Stomach (tissue), 19 donors: ENCODE measurements at places on chromosomes 6 and 20. TPM values are rescaled to one million over a fixed set of nuclear protein-coding genes. Genes with fewer than 3 reads are reported as not detected.

DNA sequence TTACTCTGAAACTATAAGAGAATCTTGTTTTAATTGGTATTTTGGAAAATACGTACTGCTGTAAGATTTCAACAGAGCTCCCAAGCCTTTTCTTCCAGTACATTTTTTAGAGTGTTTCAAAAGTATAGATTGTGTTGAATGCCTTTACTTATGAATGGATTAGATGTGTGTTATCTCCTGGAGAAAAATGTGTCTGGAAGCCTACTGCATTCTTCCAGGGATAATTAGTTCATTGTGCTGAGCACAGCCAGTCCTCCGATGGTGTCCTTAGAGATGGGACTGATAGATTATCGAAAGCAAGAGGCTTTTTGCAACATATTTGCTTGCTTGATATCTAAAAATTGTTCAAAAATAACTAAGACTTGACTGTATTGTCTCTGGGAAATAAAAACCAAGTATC is 114.2 kb downstream of the PLEKHG1 start:
- DNase-seq = no peak

- DNase-seq = peak; percentile 83
Observed at GRCh38 chr6:33298773-33299236, at the start of gene RGL2. Gene RGL2 (minus strand): TSS chr6:33298942. CDS start chr6:33298610, 332 bp downstream.

DNA sequence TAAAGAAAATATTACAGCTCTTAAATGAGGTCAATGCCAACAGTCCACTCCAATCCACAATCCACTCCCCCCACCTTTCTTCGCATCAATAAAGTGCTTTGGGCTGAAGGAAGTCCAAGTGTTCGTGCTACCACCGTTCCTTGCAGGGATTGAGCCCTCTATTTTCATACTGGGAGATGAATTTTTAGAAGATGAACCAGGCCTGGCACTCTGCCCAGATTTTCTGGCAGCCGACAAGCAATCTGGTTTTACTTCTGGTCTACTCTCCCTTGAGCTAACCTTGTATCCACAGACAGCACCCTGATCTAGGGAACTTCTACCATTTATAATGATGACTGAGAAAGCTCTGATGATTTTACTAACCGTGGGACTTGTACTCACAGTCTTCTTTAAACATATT is 72.3 kb downstream of the BTBD9 start:
- DNase-seq = peak; percentile 82

The OXT gene
- not detected for polyA plus RNA-seq

GRCh38 chr6:117740605-117741004 is 65.3 kb downstream of the NUS1 start:
- no peak for DNase-seq

- DNase-seq = no peak
Observed at GRCh38 chr6:12075067-12075563, 63.0 kb downstream of the HIVEP1 start.

- peak; percentile 6 for DNase-seq
Observed at GRCh38 chr6:142236691-142237090, 65.1 kb upstream of the ADGRG6 start.

GRCh38 chr20:59031564-59032022 is 542 bp downstream of the ATP5F1E start:
- no peak for DNase-seq

The PTCRA gene
- polyA plus RNA-seq = not detected

- no peak for DNase-seq
Observed at GRCh38 chr6:16358531-16359138, 120.2 kb downstream of the GMPR start.

DNA sequence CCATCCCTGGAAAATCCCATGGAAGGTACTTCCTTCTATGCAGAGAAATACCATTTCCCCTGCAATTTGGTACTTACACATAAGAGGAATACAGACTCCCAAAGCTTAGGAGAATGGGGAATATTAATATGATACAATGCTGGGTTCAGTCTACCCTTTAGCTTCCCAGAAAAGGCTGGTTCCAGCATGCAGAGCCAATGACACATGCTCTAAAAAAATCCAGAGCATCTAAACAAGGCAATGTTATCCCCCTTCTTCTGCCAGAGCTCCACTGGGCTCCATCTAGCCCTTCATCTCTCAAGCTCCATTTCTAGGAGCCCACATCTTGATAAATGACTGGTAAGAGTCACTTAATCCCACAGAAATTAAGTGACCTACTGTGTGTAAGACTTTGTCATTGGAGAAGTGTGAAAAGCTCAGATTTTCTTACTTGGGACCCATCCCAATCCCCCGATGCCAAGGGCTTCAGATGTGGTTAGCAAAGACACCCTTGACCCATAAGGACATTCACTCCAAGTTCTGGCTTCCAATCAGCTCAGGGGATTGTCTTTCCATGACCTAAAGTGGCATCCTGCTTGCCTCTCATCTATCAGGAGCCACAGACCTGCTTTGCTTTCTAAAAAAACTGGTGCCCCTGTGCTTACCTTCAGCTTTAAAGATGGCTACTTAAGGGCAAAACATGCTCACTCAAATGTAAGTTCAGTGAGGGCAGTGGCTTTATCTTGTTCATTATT is 137.5 kb downstream of the UNC5CL start:
- no peak for DNase-seq

DNA sequence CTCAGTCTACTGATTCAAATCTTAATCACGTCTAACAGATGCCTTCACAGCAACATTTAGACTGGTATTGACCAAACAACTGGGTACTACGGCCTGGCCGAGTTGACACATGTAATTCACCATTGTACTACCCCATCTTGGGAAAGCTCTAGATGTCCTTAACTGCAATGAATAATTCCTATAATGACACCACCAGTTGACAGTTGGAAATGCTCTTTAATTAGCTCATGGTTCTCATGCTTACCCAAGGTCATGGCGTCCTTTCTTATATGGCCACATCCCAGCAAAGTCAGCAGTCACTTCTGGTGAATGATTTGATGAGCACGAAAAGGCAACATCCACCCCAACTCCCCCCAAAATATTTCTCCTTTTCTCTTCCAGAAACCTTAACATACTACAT is 150.9 kb downstream of the MYLK4 start:
- no peak for DNase-seq

DNA sequence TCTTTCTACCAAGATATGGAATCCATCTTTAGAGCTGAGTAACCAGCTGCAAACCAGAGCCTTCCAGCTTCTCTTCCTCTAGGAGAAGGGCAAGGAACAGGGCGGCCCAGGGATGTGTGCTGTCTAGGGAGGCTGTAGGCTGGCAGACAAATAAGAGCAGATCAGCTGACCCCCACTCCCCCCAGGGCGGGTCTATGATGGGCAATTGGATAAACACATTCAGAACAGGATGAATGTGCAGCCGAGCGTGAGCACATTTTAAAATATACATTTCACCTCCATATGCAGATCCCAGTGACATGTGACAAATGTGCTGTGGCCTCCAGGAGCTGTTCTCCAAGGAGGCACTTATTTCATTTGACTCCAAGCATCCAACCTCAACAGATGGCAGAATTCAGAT is 580.1 kb downstream of the PTPRT start:
- DNase-seq = peak; percentile 12

The LHFPL5 gene
- not detected for polyA plus RNA-seq

The NR2E1 gene
- polyA plus RNA-seq = not detected

DNA sequence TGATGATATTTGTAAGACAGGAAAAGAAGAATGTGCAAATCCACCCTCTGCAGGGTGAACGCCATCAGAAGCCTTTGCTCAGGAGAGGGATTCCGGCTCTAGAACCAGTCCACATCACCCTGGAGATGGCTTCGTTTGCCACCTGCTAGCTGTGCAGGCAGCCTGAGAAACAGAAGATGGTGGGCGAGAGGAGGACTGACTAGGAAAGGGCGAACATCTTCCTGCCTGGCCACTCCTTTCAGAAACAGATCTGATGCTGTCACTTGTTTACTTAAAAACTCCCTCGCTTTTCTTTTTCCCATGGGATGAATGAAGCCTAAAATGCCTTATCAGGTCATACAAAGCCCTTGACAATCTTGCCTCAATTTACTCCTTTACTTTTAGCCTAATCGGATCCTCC is 1.2 kb downstream of the PTPRA start:
- no peak for DNase-seq

The HSPA12B gene
- polyA plus RNA-seq = 5.3 TPM

GRCh38 chr20:38094373-38094891 is 60.9 kb downstream of the RPRD1B start:
- peak; percentile 54 for DNase-seq

DNA sequence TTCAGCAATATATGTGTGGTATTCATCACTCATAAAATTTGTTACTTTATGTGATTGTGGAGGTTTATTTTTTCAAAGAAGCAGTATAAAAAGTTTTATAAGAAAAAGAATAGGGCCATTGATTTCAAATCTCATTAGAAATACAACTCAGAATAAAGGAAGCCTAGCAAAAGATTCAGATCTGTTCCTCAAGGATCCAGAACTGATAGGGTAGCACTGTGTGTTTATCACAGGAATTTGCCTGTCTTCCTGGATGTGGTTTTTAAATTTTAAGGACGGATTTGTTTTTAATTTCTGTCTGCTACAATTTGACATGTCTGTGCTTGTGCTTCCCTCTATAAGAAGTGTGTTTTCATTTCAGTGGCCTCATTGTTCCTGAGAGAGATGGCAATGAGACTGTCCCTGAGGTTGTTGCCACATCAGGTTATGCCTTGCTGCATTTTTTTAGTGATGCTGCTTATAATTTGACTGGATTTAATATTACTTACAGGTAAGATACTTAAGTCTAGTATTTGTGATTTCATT is 74.6 kb downstream of the ATRN start:
- DNase-seq = no peak

GRCh38 chr6:45148711-45149341 is 179.3 kb upstream of the RUNX2 start:
- DNase-seq = no peak

- no peak for DNase-seq
Observed at GRCh38 chr6:30861257-30862048, 22.9 kb upstream of the DDR1 start.

DNA sequence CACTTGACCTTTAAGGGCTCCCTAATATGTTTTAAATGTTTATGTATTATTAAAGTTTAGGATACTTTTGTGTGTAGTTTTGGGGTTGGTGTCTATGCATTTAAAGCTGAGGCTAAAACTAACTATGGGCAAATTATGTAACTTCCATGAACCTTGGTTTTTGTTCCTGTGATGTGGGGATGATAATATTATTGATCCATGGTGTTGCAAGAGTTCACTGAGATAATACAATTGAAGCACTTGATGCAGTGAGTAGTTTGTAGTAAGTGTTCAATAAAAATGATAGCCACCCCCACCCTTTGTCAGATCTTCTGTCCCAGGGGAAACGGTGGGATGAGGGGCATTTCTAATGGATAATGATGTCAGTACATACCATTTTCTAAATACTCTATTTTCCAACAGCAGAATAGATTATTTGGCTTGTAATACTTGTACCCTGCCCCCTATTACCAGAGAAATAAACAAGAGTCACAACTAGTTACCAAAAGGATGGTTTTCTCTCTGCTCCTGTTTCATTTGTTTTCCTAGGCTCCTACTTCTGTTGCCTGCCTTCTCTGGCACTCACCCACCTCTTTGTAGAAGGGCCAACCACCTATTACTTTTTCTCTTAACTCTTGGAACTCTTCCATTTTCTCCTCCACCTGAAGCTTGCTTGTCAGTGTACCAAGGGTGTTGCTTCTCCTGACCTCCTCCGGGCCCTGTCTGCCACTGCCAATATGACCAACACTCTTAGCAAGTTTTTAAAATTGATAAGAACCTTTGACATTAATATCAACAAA is 97.9 kb downstream of the RCAN2 start:
- DNase-seq = peak; percentile 31

- DNase-seq = no peak
Observed at GRCh38 chr20:51391926-51392325, 150.6 kb downstream of the NFATC2 start.

- DNase-seq = no peak
Observed at GRCh38 chr20:43839793-43840199, 74.9 kb upstream of the TOX2 start.

DNA sequence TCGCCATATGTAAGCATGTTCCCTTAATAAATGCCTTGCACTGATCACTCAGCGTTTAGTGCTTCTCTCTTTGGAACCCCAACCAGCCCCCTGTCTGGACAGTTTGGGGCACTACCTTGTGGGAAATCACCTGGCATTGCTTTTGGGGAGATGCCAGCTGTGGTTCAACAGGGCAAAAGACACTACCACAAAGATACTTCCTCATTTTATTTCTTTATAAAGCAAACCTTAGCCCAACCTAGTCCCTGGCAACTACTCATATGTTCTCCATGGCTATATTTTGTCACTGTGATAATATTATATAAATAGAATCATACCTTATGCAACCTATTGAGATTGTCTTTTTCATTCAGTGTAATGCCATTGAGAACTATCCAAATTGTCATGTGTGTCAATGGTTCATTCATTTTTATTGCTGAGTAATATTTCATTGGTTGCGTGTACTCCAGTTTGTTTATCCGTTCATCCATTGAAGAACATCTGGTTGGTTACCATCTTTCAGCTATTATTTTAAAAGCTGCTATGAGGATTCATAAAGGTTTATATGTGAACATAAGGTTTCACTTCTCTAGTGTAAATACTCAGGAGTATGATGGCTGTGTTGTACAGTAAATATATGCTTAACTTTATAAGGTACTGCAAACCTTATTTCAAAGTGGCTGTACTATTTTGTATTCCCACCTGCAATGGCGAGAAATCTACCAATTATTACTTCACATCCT is 114.8 kb downstream of the MOXD1 start:
- no peak for DNase-seq

GRCh38 chr6:139282684-139283083 is 9.1 kb downstream of the TXLNB start:
- no peak for DNase-seq

DNA sequence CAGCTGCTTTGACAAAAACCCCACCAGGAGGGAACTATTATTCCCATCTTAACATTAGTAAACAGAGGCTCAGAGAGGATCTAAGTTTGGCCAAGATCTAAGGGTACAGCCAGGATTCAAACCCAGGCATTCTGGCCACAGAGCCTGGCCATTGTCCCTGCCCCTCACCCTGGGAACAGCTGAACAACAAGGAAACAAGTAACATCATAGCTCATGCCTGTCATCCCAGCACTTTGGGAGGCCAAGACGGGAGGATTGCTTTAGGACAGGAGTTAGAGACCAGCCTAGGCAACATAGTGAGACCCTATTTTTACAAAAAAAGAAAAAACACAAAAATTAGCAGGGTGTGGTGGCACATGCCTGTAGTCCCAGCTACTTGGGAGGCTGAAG is 27.5 kb downstream of the TOX2 start:
- no peak for DNase-seq

DNA sequence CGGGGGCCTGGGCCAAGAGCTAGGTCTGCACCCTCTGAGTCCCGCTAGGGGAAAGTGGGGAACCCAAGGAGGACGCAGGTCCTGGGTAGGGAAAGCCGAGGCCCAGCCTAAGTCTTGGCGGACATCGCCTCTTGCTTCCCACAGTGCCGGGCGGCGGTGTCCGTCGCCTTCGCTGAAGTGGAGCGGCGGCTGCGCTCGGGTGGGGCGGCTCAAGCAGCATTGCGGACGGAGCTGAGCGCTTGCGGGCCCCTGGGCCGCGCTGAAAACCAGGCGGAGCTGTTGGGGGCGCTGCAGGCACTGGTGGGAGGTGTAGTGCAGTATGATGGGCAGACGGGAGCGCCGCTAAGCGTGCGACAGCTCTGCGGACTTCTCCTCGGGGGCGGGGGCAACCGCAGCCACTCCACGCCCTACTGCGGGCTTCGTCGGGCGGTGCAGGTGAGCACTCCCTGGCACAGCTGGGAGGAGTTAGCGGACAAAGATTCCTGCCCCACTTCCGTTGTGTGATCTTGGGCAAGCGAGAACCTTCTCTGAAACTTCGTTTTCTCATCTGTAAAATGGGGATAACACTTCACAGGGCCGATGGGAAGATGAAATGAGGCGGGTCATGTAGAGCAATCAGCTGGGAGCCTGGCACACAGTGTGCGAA is 4.2 kb downstream of the PRSS16 start:
- DNase-seq = peak; percentile 93

The RAB44 gene
- polyA plus RNA-seq = 0.15 TPM
